ENCODE measurements at places on chromosomes 6 and 20.

- DNase-seq, result peak; percentile 38
Measured at GRCh38 chr6:72464791-72465691, 156.8 kb upstream of the KCNQ5 start.

GRCh38 chr6:170165471-170166117 is 125.3 kb downstream of the DLL1 start:
- no peak for DNase-seq

DNA sequence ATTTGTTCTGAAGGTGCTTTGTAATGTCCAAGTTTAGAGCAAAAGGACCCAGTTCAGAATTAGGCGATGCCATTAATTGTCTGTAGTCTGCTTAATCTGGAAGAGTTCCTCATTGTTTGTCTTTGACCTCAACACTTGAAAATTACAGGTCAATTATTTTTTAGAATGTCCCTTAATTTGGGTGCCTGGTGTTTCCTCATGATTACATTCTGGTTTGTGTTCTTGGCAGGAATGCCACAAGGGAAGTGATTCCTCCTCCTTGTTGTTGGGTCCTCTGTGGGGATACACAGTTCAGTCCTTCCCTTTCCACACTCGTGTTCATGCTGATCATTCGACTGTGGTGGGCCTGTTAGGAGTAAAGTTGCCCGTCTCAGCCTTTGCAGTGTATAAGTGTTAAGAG is 207.3 kb downstream of the JARID2 start:
- DNase-seq, result no peak

DNA sequence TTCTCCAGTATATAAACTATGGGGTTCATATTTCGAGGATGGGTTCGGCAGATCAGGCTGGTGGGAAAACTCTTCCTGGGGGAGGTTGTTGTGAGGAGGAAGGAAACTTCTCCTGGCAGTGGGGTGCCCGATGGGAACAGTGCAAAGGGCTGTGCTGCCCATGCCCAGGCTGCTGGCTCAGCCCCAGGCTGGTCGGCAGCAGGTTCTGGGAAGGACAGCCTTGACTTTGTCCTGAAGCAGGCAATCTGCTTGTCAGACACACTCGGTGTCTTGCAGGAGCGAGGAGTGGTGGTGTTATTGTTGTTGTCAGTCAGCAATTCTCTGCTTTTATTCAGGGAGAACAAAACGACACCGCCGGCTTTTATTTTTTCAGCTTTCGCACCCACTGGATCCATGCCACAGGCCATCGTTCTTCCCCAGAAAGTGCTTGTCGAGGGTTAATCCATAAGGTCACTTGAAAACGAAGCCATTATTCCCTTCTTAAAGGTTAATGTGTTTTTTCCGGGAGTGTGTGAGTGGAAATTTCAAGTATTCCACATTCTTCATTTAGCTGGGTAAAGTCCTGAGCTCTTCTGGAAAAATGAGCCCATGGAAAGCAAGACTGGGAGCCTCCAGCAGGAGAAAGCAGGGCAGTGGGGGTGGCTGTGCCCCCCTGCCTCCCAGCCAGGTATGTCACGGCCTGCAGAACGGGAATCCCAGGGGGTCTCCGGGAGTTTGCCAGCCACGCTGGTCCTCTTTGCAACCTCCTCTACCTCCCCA is 57.0 kb upstream of the STX16 start:
- no peak for DNase-seq

DNA sequence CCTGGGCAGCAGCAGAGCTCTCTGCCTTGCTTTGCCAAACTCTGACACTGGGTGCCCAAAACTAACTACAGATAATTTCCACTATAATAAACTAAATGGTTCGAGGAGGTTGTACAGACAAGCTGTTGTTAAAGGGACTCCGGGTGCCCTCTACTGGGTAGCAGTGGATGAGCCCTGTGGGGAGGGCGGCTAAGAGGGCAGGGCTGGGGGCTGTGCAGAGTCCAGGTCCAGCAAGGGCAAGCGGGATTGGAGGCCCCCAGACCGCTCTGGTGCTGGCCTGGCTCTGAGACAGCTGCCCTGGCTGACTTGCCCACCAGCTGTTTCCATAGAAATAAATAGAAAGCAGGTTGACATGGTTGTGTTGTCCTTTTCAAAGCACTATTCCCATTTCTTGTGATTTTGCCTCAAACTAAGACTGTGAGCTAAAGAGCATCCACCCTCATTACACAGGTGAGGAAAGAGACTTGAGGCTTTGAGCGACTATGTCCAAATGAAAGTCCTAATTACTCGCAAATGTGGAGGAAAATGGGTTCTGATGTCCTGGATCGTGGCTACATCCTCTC is 167.6 kb upstream of the CST7 start:
- peak; percentile 35 for DNase-seq

- DNase-seq, result no peak
Measured at GRCh38 chr20:42873259-42873658, 316.4 kb downstream of the PTPRT start.

- peak; percentile 89 for DNase-seq
Measured at GRCh38 chr20:7722564-7722963, 217.7 kb downstream of the HAO1 start.

DNA sequence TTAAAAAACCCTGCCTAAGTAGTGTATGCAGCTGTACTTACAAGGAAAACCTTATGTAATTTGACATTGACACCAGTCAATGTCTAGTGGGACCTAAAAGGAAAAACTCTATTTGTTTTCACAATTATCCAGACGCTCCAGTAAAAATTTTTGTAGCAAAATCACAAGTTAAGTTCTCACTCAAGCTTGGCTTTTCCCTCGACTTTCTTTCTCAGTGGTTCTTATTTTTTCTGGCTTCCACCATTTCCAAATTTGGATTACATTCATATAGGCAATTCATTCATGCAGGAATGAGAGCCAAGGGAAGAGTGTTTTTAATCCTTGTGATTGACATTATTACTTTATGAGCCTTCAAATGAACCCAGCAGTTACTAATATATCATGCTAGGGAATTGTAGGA is 66.0 kb upstream of the ADGRG6 start:
- no peak for DNase-seq

DNA sequence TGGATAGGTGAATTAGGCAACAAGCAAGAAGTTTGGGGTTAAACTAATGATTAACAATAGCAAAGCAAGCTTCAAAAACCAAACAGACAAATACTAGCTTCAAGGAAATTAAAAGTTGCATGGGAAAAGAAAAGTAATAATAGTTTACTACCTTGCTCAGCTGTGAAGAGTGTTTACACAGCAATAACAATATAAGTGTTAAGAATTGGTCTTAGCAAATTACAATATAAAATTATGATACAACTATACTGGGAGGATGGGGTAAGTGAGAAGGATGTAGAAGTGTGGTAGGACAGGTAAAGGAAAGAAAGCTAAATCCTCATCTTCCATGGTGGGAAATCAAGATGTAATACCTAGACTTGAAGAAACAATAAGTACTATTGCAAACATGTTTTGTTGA is 137.7 kb upstream of the MAFB start:
- DNase-seq, result no peak

GRCh38 chr20:63129991-63130657 is 85.8 kb downstream of the YTHDF1 start:
- no peak for DNase-seq

GRCh38 chr6:76814496-76815458 is 648.5 kb downstream of the HTR1B start:
- peak; percentile 37 for DNase-seq

DNA sequence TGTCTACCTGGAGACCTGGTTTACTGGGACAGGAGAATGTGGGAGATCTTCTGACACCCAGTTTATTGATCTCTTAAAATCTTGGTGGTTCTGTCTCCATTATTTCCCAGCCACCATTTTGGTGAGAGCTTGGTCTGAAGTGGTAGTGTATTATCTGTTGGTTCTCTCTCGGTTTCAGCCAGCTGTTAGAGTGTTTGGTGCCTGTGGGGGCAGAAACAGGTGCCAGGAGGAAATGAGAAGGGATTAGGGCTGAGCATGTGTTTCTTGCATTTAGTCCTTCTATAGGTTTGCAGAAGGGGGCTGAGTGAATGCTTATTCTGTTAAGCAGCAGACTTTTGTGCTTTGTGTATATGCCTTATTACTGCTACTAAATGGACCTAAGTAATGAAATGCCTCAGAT is 9.6 kb downstream of the JARID2 start:
- DNase-seq, result no peak

- peak; percentile 20 for DNase-seq
Measured at GRCh38 chr6:63448229-63448628, 124.1 kb upstream of the LOC128125822 start.

- DNase-seq, result no peak
Measured at GRCh38 chr6:107684996-107685395, 139.1 kb downstream of the SCML4 start.

GRCh38 chr6:63923139-63923739 is 287.6 kb downstream of the PHF3 start:
- peak; percentile 59 for DNase-seq

DNA sequence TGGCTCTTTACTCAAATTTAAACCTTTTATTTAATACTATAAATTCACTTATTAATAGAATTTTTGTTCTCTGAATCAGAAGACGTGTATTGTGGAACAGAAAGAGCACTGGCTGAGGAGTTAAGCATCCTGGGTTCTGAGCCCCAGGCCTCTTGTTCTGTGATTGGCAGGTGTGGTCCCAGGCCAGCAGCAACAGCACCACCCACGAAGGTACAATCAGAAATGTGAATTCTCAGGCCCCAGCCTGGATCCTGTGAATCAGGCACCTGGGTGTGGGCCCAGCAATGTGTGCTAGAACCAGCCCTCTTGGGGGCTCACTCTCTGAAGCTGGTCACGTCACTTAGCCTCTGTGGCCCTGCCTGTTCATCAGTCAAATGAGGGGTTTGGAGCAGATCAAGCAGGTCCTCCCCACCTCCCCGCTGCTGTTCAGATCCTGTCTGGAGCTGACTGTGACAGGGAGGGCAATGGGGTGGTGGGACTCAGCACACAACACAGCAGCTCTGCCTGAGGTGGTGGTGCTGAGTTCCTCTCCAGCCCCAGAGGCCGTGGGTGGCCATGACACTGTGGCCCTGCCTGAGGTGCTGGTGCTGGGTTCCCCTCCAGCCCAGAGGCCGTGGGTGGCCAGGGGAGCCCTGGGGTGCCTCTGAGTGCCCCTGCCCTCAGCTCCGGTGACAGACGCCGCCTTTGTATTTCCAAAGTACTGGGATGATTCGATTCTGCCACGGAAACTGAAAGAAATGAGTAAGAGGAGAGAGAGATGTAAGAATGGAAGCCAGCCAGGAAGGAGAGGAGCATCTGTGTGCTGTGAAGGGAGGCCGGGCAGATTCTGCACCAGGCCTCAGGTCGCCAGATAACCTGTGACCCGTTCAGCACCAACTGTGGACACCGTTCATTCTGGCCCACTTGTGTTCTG is 41.6 kb upstream of the FRMD1 start:
- DNase-seq, result no peak

GRCh38 chr6:37303891-37304503 is 46.1 kb upstream of the TMEM217 start:
- DNase-seq, result peak; percentile 65

DNA sequence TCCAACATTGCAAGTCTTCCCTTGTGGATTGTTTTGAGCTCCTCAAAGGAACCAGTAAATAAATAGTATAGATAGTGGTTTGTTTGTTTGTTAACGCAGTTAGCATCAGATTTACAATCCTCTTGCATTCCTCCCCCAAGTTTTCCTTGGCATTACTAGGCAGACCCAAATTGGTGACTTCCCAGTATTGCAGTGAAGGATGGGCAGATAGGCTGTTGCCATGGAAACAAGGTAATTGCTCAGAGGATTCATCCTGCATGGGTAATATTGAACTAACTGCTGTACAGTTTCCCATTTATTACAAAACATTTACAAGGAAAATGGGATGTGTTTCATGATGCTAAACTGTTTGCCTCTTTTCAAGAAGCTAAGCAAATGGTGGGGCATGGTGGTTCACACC is 477.2 kb downstream of the EPM2A start:
- no peak for DNase-seq

GRCh38 chr6:90910893-90911292 is 324.0 kb upstream of the MAP3K7 start:
- DNase-seq, result no peak

GRCh38 chr20:12287575-12287974 is 369.9 kb downstream of the BTBD3 start:
- DNase-seq, result peak; percentile 5

DNA sequence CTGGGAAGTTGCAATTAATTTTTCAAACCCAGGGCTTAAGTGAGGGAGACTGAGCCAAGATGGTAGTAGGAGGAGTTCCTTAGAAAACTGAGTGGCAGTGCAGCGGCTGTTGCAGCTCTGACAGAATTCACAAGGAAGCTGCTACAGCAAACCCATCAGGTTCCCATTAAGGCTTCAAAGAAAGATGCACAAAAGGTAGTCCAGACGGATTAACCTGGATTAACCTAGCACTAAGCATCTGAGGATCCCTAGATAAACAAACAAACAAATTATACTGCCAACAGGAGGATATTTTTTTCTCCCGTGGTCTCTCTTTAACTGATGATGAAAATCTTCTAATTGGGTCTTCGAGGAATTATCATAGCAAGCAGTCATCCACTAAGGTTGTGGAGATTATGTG is 5.2 kb downstream of the TENT5A start:
- DNase-seq, result no peak

DNA sequence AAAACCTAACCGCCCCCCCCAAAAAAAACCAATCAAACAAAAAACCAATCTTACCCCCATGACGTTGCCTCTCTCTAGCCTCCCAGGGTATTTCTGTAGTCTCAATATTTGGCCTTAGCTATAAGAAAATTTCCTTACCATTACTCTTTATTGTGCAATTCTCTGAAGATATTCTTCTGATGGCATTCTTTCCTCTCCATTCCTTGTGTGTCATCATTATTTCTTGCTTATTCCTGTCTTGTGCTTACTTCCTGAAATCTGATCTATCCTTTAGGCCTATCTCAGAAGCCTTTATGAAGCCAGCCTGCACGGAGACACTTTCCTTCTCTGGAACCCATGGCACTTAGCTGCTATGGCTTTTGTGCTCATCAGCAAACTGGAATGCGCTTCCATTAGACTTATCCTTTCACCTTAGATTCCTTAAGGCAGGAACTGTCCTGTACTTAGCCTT is 65.9 kb upstream of the DDR1 start:
- DNase-seq, result peak; percentile 87

DNA sequence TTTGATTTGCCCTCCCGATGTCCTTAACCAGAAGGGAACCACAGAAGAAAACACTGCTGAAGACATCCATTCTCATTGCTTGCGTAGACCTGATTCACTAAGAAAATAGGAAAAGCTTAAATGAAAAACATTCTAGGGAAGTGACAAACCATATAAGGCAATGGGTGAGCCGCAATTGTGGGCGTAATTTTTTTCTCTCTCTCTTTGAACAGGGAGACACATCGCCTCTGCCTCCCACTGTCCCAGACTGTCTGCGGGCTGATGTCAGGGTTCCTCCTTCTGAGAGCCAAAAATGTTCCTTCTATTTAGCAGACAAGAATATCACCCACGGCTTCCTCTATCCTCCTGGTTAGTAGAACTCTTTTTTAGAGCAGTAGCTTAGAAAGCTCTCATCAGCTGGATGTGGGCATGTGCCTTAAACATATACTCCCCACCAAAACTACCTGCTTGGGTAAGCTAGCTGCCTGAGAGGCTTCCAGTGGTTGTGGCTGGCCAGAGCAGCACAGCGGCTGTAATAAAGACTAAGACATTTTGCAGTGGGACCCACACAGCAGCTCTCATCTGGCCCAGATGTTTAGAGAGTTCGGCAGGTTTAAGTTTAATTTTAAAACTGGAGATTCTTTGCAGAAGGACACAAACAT is 22.7 kb upstream of the CTAGE9 start:
- DNase-seq, result peak; percentile 94
